HCT116 (cell line): ENCODE measurements at places on chromosomes 11 and 22.
A peak's percentile ranks its signal among the peaks of the same experiment; 100 is the strongest.

GRCh38 chr11:34987617-34988016 is 71.2 kb downstream of the PDHX start:
- H3K27me3 ChIP-seq = no peaks in the 10 kb centered on the region
- peaks cover 6% of the 10 kb centered on the region; the same call in 1 of the 2 replicates for H3K4me1 ChIP-seq
- peaks cover 7% of the 10 kb centered on the region; the same call in 1 of the 2 replicates for H3K36me3 ChIP-seq
- no peak overlapping the region for H3K4me3 ChIP-seq
- no peak for DNase-seq
- no peak overlapping the region for H3K27ac ChIP-seq

- H3K4me3 ChIP-seq = no peak overlapping the region
- DNase-seq = no peak
- H3K36me3 ChIP-seq = no peaks in the 10 kb centered on the region
- H3K27me3 ChIP-seq = no peaks in the 10 kb centered on the region
Measured at GRCh38 chr11:26019386-26019785, 312.5 kb upstream of the ANO3 start.

GRCh38 chr11:2089536-2090165 is 49.5 kb downstream of the IGF2 start:
- H3K4me3 ChIP-seq = no peak overlapping the region
- no peak overlapping the region for H3K27ac ChIP-seq
- DNase-seq = peak; percentile 73
- no peaks in the 10 kb centered on the region for H3K36me3 ChIP-seq
- peaks cover 19% of the 10 kb centered on the region; the same call in 1 of the 2 replicates for H3K4me1 ChIP-seq
- H3K27me3 ChIP-seq = no peaks in the 10 kb centered on the region

DNA sequence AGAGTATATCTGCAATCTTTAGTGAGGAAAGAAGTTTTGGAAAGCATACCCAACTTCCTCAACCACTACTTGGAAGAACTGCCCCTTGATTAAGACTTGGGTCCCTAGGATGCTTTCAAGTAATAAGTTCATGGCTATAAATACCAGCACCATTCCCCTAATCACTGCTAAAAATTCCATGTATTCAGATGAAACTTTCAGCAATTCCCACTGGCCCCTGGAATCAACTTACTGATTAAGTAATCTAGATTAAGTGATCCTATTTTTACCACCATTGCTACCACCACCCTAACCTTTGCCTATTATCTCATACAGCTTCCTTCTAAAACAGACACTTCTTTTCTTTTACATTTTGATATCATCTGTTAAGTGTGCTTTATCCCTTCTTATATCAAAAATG is 10.5 kb downstream of the PICALM start:
- DNase-seq = no peak
- no peak overlapping the region for H3K4me3 ChIP-seq
- H3K27ac ChIP-seq = no peak overlapping the region
- H3K27me3 ChIP-seq = no peaks in the 10 kb centered on the region
- no peaks in the 10 kb centered on the region for H3K36me3 ChIP-seq

GRCh38 chr22:29658176-29658575 is 54.7 kb downstream of the NF2 start:
- DNase-seq = no peak
- no peak overlapping the region for H3K4me3 ChIP-seq
- no peaks in the 10 kb centered on the region for H3K27me3 ChIP-seq

DNA sequence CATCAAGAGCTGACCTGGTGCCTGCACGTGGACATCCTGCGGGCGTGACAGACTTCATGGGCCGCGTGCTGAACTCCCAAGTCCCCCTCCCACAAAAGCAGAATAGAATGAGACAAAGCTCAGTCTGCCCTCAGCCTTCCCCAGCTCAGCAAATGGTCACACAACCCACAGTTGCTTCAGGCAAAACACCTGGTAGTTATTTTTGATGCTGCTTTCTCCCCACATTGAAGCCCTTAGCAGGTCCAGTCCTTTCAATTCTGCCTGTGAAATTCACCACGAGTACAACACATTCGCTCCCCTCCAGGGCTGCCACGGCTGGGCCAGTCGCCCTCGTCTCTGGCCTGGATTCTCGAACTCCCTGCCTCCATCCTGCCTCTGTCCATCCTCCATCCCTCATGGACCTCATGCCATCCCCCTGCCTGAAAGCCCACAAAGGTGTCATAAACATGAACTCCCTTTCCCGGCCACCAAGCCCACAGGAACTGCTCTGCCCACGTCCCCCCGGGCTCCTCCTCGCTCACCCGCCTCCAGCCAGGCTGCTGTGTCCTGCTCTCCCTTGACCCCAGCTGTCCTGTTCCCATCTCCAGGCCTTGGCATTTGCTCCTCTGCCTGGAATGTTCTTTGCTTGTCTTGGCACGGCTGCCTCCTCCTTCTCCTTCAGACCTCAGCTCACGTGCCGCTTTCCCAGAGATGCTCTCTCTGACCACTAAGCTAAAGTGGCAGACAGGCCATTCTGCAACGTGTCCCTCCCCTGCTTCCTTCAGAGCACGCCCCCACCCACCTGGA is 42.1 kb downstream of the SCUBE1 start:
- H3K4me3 ChIP-seq = no peak overlapping the region
- no peak for DNase-seq
- no peak overlapping the region for H3K27ac ChIP-seq
- H3K4me1 ChIP-seq = no peaks in the 10 kb centered on the region

DNA sequence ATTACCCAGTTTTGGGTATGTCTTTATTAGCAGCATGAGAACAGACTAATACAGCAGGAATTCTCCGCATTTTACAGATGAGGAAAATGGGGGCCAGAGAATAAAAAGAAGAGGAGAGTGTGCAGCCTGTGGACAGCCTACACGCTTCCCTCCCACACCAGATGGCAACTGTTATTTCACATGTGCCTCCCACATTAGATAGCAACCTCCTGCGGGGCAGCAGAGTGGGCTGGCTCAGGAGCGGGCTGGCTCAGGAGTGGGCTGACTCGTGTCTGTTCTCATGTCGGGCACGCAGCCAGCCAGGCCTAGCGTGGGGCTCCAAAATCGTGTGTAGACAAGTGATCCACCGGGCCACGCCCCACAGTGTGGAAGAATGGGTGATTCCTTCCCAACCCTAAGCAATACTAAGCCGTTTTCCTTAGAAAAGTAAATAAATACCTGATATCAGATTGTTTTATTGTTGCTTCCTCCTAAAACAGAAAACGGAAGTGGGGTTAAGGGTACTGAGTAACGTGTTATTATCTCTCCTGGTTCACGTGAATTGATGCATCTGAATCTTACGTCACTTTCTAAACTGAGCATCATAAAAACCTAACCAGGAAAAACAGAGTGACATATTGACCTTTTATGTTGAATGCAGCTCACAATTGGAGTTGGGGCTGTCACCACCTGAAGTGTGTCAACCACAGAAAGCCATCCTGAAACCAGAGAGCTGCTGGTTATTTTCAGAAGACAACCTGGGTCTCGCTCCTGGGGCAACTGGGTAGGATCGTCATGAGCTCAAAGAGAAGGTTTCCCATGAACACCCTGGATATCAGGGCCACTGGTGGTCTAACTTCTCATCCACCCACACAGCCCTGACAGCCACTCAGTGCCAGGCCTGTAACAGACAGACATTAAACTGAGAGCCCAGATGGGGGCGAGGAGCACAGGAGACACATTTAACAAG is 3.3 kb downstream of the TTLL1 start:
- H3K27me3 ChIP-seq = no peaks in the 10 kb centered on the region
- no peak for DNase-seq
- no peak overlapping the region for H3K27ac ChIP-seq
- no peaks in the 10 kb centered on the region for H3K36me3 ChIP-seq

- no peak overlapping the region for H3K4me3 ChIP-seq
- no peaks in the 10 kb centered on the region for H3K36me3 ChIP-seq
- H3K27ac ChIP-seq = no peak overlapping the region
- DNase-seq = peak; percentile 31
Measured at GRCh38 chr11:29159552-29160465, 857.0 kb downstream of the KCNA4 start.

GRCh38 chr22:27163162-27164137 is 506.1 kb downstream of the MIAT start:
- no peaks in the 10 kb centered on the region for H3K4me1 ChIP-seq
- H3K4me3 ChIP-seq = no peak overlapping the region
- peaks cover 27% of the 10 kb centered on the region; the same call in 1 of the 2 replicates for H3K27me3 ChIP-seq
- no peaks in the 10 kb centered on the region for H3K36me3 ChIP-seq

- H3K4me3 ChIP-seq = no peak overlapping the region
- no peak overlapping the region for H3K27ac ChIP-seq
- H3K36me3 ChIP-seq = no peaks in the 10 kb centered on the region
- no peak for DNase-seq
Measured at GRCh38 chr11:113497066-113497910, 22.1 kb upstream of the DRD2 start.

DNA sequence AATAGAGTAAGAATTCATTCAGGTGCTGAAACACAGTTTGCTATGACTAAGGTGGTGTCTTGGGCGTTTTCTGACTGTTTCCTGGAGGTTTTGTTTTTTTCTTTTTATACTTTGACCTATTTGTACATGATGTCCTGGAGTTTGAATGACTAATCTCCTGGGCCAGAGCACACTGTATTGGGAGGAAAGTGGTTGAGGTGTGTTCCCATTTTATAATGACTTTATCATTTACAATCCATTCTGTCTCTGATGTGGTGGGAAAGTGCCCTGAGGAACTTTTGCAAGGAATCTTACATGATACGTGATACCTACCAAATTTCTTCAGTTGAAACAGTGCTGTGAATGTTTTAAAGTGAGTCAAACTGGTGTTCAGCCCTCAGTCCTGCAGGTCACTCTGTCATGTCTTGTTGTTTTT is 80.8 kb downstream of the TNRC6B start:
- no peaks in the 10 kb centered on the region for H3K36me3 ChIP-seq
- H3K27me3 ChIP-seq = no peaks in the 10 kb centered on the region
- peak; percentile 82 for DNase-seq

DNA sequence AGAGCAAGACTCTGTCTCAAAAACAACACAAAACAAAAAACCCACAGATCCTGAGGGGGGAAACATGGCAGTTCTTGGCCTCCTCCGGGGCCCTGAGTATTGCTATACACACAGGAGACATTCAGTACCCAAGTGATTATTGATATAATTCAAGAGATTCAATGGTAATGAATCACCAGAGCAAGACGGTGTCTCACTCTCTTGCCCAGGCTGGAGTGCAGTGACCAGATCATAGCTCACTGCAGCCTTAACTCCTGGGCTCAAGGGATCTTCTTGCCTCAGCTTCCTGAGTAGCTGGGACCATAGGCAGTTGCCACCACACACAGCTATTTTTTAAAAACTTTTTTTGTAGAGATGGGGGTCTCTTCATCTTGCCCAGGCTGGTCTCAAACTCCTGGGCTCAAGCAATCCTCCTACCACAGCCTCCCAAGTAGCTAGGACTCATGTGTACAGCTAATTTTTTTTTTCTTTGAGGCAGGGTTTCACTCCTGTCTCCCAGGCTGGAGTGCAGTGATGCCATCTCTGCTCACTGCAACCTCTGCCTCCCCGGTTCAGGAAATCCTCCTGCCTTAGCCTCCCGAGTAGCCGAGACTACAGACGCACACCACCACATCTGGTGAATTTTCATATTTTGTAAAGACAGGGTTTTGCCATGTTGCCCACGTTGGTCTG is 21.8 kb upstream of the PIK3C2A start:
- no peak overlapping the region for H3K27ac ChIP-seq
- no peaks in the 10 kb centered on the region for H3K27me3 ChIP-seq
- H3K36me3 ChIP-seq = no peaks in the 10 kb centered on the region
- no peak for DNase-seq
- H3K4me3 ChIP-seq = no peak overlapping the region

DNA sequence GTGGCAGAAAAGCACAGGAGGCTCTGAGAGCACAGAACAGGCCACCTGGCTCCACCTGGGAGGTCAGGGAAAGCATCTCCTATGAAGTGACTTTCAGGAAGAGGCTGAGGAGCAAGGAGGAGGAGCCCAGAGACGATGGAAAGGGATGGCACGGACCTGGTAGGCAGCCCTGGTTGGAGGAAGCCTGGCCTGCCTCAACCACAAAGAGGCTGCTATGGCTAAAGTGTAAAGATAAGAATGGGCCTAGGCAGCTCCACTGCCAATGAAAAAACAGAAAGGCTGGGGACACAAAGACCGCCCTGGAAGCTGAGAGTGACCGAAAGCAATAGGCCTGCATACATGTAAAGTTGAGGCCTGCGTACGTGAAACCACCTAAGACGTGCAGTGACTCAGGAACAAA is 31.2 kb upstream of the ETS1 start:
- no peak for DNase-seq
- H3K4me3 ChIP-seq = no peak overlapping the region
- H3K36me3 ChIP-seq = no peaks in the 10 kb centered on the region
- H3K4me1 ChIP-seq = no peaks in the 10 kb centered on the region

DNA sequence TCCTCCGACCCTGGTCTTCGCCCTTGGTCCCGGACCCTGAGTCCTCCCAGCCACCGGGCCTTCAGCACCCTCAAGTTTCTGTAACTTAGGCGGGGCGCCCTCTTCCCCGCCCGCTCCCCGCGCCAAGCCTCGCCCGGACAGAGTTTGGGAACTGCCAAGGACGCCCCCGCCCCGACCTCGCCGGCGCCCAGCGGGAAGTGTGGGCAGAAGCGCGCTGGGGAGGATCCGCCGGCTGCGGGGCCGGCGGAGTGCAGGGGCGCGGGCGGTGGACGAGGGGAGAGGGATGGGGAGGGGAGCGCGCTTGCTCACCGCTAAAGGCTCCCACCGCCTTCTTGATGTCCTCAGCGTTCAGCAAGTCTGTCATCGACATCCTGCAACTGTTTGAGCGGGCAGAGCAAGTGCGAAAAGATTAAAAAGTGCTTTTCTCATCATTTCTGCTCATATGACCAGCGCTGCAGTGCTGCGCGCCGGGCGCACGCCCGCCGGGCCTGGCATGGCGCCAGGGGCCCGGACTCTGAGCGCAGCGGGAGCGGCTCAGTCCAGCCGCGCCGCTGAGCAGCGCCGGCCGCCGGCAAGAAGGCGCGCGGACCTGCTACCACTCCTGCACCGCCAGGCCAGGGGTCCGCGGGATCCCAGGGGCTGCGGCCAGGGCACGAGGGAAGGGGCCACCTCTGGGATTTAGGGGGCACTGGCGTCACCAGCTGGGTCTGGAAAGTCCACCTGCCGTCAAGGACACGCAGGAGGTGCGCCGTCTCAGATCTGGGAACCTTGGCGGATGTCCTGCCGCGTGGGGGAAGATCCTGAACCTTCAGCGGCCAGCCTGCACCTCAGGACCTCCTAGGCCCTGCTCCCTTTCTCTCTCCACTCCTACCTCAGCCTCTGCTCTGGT is at the start of gene PVALB:
TSS of gene PVALB (minus strand) at position 400 of the 889 bp plus-strand sequence. CDS start at position 370, 30 bp downstream.
- peaks cover 30% of the 10 kb centered on the region for H3K27me3 ChIP-seq
- no peak within 1 kb of the TSS for H3K4me3 ChIP-seq
- DNase-seq = no peak
- H3K4me1 ChIP-seq = no peaks in the 10 kb centered on the region

- no peak for DNase-seq
- no peak overlapping the region for H3K27ac ChIP-seq
- H3K36me3 ChIP-seq = no peaks in the 10 kb centered on the region
- H3K4me1 ChIP-seq = no peaks in the 10 kb centered on the region
- no peak overlapping the region for H3K4me3 ChIP-seq
Measured at GRCh38 chr11:96235751-96236150, 107.2 kb downstream of the MAML2 start.

DNA sequence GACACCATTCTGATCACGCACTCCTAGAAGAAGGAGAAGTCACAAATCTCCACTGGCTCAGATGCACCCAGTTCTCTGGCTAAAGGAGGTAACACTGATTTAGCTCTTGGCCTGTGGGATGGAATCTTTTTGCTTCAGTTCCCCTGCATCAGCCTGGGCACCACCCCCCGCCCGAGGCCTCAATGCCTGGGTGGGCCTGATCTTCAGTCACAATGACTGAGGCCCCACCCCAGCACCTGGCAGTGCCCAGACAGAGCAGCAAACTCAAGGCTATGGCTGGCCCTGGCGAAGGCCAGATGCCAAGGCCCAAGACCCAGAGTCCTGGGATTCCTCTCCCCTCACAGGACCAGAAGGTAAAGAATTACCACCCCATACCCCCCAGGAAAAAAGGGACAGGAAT is 5.0 kb downstream of the CYB561A3 start:
- H3K27ac ChIP-seq = no peak overlapping the region
- no peaks in the 10 kb centered on the region for H3K36me3 ChIP-seq
- no peaks in the 10 kb centered on the region for H3K27me3 ChIP-seq
